Stimulated activated CD8-positive, alpha-beta memory T cell treated with anti-CD3 and anti-CD28 coated beads, Interleukin-7, amount 100 ng/mL, for 24 hours (primary cell): ENCODE measurements at places on chromosomes 6 and 20.

DNA sequence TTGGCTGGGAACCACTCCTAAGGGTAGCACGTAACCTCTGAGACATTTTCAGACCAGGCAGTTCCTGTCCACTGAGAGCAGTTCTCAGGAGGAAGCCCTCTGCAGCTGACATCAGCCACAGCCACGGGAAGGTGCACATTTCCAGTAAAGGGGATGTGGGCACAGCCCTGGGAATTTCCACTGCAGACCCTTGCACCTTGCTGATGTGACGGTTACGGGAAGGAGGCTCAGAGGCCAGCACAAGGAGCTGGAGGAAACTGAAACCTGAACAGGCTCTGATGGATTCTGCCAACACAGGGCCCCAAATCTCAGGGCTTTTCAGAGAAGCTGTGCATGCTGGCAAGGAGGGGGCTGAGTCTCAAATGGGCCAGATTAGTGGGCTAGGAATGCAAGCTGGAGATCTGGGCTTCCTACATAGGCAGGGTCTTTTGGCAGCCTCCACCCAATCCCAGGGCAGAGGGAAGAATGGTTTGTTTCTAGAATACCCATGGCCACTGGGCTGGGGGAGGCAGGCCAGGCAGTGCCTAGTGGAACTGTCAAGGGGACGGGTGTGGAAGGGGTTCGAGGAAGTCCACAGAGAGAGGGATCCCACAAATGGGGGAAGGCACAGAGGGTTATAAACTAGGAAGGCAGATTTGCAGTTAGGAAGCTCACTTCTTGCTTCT lies 14.2 kb downstream of the EBF4 start:
- DNase-seq = no peak

DNA sequence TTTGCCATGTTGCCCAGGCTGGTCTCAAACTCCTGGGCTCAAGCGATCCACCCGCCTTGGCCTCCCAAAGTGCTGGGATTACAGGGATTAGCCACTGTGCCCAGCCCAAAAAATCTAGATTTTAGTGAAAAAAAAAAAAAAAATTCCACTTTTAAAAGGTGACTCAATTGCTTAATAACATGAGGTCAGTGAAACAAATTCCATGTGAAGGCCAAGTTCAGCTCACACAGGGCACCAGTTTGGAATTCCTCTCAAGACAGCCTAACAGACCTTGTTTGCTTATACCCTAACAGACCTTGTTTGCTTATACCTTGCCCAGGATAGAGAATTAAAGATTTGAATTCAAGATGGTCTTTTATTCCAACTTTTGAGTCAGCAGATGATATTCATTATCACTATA lies 5.1 kb downstream of the RRBP1 start:
- DNase-seq = no peak

DNA sequence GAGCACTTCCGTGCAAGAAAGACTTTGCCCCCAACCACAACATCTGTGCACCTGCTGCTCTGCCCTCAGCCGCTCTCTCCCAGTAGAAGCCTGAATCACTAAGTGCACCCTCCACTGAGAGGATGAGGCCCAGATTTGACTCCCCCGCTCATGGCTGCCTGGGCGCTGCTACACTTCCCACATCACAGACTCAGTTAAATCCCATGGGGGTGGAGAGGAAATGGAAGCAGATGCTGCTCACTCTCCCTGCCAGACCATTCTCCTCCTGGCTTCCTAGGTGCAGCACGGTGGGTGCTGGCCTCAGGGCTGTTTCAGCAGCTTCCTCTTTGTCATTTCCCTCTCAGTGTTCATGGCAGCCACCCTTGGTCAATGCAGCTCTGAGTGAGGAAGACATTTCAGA lies 4.8 kb downstream of the CST5 start:
- no peak for DNase-seq

DNA sequence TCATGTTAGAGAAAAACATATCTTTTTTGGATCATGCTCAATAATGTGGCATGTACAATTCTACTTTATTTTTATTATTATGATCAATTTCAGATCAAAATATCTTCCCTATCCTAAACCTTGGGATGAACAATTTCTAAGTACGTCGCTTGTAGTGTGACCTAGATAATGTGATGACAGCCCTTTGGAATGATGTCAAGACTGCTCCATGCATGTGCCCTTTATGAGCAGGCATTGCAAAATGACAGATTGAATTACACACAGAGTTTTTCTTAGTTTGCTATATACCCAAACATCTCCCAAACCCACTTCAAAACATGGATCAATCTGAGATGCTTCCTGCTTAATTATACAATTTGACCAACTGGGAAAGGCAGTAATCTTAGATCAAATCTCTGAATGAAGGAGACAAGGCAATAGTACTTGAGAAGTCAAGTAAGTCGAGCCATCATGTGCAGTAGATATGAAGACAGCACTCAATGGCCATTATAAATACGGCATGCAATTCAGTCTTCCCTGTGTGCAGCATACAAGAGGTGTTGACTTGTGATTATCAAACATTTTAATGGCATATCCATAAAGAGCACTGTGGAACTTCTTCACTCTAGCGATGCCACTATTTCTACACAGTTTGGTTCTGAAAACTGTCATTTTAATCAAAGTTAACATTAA lies 294.8 kb downstream of the RNF144B start:
- no peak for DNase-seq

DNA sequence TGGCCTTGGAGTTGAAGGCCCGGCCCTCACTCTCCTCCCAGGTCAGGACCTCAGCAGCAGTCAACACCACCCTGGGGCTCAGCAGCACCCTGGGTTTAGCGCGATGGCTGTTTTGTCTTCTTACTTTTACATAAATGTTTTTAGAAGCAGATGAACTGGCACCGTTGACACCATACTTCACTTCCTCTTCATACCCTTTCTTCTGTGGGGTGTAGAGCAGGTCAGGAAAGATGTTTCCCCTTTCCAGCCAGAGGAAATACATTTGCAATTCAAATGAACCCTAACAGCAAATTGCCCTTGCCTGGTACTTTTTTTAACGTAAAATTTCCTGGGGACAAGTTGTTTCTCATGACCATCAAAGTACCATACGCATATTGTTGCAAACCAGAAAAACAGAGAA lies 54.7 kb upstream of the SNX9 start:
- no peak for DNase-seq

DNA sequence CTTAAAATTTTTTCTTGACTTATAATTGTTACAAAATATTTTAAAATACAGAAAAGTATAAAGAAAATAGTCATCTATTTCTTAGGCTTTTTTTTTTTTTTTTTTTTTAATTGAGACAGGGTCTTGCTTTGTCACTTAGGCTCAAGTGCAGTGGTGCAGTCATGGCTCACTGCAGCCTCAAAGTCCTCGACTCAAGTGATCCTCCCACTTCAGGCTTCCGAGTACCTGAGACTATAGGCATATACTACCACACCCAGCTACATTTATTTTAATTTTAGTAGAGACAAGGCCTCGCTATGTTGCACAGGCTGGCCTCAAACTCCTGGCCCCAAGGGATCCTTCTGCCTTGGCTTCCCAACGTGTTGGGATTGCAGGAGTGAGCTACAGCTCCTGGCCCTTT lies 5.3 kb upstream of the ACAT2 start:
- DNase-seq = no peak

- DNase-seq = no peak
Measured at GRCh38 chr6:84166395-84166794, 61.0 kb downstream of the CEP162 start.

GRCh38 chr20:33859157-33859695 lies 48.1 kb downstream of the CHMP4B start:
- no peak for DNase-seq

DNA sequence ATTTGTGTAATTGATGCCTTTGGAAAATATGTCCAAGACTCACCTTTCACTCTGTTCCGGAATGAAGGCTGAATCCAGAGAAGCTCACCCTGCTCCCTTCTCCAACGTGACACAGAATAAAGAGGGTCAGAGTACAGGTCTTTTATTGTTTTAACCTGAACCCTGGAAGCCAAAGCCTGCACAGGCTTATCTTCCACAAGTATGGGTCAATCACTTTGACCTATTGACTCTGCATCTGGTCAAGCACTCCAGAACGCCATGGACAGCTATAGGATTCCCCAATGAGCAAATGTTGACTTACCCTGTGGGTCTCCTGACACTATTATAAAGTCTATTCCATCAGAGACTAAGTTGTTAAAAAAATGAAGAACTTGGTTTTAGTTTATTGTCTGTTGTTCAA lies 158.4 kb upstream of the MYLIP start:
- no peak for DNase-seq

- no peak for DNase-seq
Measured at GRCh38 chr6:55822815-55823214, 52.6 kb downstream of the BMP5 start.

GRCh38 chr6:132161283-132161682 lies 210.1 kb upstream of the CCN2 start:
- no peak for DNase-seq

GRCh38 chr6:155177363-155177961 lies 86.4 kb upstream of the CLDN20 start:
- no peak for DNase-seq

DNA sequence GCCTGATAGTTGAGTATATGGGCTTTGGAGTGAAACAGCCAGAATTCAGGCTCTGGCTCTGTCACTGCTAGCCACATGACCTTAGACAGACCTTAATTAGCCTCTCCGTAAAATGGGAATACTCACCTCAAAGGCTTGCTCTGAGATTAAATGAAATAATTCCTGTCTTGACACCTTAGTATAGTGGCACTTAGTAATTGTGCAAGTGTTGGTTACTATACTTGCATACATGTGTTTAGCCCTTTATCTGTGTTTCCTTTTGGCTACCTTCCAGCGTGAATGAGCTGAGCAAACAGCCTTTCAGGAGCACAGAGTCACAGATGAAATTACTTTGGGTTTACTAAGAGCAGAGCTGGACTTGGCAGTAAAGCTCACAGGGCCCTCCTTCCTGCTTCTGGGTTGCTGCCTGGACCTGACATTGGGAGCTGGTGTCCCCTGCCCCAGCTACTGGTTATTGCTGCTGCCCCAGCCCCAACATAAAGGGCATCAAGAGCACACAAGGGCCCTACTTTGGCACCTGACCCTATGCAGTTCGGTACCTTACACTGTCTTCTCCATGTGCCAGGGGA lies 32.8 kb downstream of the CD164 start:
- no peak for DNase-seq

DNA sequence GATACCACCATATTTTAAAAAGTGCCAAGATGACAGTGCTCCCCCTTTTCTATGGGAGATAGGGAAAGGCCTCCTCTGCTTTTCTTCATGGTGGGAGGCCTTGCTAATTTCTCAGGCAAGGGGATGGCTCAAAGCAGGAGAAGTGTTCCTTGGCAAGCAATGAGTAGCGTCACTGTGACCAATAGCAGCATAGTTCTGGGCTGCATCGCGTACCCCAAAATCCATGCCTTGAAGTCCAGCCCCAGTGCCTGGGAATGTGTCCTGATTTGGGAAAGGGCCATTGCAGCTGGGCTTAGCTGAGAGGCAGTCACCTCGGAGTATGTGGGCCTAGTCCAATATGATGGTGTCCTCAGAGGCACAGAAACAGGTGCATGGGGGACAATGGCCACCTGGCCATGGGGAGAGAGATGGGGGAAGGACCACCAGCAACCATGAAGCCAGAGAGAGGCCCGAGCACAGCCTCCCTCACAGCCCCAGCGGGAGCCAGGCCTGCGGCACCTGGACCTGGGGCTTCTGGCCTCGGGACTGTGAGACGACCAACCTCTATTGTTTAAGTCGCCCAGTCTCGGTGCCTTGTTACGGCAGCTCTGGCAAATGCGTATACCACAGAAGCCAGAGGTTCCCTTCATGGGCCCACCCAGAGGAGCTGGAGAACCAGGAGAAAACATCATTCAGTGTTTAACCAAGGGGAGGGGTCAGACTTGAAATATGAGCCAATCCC lies 153.1 kb upstream of the RPS6KA2 start:
- no peak for DNase-seq

- DNase-seq = no peak
Measured at GRCh38 chr20:12153628-12154027, 235.9 kb downstream of the BTBD3 start.

DNA sequence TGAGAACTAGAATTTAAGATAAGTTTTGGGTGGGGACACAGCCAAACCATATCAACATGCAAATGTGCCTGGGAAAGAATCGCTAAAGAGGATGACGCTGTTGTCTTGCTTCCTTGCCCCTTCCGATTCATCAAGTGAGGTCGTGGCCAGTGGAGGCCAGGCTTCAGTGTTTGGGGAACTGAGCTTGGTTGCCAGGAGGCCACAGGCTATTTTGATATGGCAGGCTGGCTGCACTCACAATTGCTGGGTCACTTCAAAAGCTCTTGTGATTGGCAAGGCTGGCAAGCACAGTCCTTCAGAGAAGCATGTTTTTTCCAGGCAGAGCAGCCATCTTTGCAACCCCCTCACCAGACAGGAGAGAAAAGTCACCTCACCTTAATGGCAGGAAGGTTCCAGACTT lies 45.8 kb downstream of the SAMD5 start:
- no peak for DNase-seq

DNA sequence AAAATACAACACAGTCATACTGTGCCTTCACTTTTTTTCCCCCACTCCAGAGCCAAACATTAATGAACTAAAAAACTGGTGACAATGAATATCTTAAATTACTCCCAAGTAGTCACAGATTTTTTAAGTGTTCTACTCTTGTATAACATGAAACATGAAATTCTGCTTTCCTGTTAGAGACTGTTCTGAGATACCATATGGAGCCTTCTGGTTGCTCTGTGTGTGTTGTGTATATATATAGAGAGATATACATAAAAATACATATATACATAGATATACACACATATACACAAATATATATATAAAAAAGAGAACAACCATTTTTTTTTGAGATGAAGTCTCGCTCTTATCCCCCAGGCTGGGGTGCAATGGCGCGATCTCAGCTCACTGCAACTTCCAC lies 63.5 kb downstream of the NUDT3 start:
- DNase-seq = no peak

- DNase-seq = no peak
Measured at GRCh38 chr6:2959909-2960719, 11.3 kb downstream of the SERPINB6 start.

DNA sequence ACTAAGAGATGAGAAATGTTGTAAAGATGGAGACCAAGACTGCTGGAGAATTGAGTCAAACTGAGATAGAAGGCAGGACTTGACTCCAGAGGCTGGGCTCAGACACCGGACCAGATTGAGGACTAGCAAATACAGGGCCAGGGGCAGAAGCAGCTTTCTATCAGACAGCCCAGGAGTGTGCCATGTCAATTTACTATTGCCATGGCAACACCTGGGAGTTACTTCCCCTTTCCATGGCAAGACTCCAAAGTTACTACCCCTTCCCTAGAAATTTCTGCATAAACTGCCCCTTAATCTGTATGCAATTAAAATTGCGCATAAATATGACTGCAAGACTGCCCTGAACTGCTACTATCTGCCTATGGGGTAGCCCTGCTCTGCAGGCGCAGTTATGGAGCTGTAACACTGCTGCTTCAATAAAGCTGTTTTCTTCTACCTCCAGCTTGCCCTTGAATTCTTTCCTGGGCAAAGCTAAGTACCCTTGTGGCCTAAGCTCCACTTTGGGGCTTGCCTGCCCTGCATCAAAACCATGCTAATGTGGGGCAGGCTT lies 90.1 kb upstream of the EDN1 start:
- no peak for DNase-seq

- no peak for DNase-seq
Measured at GRCh38 chr6:129590408-129591022, 119.5 kb downstream of the ARHGAP18 start.

GRCh38 chr6:24797596-24798216 lies 1.0 kb downstream of the ARMH2 start:
- DNase-seq = no peak
